Caudate nucleus (tissue), 63 donors: ENCODE measurements at places on chromosomes 2 and 18.

GRCh38 chr18:25061395-25061794, 290.6 kb downstream of the ZNF521 start:
- no peak for DNase-seq

DNA sequence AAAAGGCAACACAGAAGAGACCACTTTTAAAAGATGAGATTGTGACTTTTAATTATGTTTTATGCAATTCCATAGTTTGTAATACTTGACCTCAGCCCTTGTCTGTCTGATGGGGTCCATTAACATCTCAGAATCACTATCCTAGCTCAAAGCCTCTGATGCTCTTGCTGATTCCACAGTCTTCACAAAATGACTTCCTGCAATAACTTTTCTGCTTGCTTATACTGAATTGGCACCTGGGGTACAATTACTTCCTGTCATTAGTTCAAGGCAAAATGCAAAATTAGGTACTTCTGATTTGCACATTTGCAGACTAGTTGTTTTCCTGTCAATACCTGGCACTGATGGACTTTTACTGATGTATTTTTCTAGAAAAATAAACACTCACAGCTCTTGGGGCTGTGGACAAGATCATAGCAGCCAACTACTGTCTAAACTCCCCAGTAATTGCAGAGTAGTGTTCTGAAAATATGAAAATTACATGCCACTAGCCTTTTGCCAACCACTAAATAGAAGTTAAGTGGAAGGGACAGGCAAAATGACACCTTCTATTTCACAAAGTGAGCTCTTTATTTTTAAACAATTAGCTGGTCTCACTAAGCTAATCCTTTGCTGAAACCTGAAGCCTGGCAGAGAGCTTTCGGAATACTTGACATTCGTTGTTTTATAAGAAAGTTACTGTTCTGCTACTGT, 129.1 kb downstream of the PIEZO2 start:
- DNase-seq, result no peak

DNA sequence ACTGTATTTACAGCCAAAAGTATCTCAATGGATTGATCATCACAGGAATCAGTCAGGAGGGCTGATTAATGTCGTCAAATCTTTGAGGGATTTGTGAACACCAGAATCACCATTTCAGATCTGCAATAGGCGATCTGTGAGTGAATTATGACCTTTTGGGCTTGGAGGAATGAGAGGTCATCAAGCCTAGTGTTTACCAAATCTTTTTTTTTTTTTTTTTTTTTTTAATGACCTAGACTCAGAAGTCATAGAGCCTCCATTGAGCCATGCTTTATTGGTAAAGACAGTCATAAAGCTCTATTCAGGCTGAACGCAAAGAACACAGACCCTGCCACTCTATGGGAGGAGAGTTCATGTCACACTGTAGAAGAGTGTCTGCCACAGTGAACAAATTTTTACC, 97.7 kb downstream of the SOCS6 start:
- no peak for DNase-seq

DNA sequence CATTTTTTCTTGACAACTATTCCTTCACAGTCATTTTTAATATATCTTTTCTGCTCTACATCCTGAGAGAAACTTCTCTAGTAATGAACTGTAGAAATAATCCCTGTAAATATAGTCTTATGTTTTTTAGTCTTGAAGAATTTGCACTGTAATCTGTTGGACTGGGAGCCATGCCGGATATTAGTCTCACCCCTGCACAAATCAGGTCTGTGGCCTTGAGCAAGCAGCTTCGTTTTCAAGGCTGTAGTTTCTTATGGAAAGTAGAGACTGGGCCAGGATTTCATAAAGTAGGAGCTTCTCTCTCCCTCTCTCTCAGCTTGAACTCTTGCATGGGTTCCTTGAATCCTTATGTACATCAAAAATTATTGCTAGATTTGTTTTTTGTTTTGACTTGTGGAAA, 8.7 kb downstream of the FARP2 start:
- DNase-seq, result no peak

GRCh38 chr2:157327200-157327599, 1.6 kb upstream of the ERMN start:
- no peak for DNase-seq

GRCh38 chr18:56076723-56077122, 488.7 kb upstream of the TCF4 start:
- DNase-seq, result no peak

- no peak for DNase-seq
Measured at GRCh38 chr18:67410075-67411070, 106.1 kb downstream of the DSEL start.

DNA sequence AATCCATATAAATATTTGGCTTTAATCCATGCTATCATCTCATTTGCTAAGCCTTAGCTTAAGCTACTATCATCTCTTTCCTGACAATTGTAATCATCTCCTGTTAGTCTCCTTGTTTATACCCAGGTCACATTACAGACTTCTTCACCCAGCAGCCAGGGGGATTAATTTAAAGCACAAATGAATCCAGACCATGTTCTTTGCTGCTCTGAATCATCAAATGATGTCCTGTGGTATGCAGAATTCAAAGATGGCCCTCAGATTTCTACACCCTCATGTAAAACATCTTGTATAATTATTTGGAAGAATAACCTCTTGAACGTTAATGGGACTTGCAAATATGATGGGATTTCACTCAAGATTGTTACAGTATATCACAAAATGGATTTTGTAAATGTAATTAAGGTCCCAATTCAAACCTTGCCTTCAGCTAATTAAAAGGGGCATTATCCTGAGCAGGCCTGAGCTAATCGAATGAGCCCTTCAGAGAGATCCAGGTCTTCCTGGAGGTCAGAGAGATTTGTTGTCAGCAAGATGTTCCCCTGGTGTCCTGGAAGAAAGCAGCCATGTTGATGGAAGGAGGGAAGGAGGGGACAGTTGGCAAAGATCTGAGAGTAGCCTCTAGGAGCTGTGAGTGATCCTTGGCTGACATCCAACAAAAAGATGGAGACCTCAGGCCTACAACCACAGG, 241.1 kb upstream of the MMADHC start:
- DNase-seq, result no peak
